ENCODE measurements at places on chromosomes 1 and 21.

DNA sequence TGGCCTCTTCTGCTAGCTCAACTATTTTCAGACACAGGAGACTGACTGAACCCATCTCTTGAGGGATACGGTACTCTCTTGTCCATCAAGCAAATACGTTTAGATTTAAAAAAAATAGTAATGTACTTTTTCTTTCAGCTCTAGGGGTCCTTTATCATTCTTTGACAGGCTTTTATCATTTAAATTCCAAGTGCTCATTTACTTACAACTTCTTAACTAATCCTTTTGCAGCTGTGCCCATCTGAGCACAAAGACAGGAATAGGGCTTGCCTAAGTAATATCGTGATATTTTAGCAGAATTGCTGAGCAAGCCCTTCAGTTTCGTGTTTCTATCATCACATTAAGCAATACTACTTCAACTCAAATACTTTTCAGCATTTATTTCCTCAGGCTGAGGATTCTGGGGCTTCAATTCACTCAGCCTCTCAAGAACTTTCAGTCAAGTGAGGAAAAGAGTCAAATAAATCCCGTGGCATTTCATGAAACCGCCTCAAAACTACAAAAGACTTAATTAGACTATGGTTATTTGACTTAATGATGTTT, 317.6 kb downstream of the BACH1 start:
- no peak for DNase-seq

DNA sequence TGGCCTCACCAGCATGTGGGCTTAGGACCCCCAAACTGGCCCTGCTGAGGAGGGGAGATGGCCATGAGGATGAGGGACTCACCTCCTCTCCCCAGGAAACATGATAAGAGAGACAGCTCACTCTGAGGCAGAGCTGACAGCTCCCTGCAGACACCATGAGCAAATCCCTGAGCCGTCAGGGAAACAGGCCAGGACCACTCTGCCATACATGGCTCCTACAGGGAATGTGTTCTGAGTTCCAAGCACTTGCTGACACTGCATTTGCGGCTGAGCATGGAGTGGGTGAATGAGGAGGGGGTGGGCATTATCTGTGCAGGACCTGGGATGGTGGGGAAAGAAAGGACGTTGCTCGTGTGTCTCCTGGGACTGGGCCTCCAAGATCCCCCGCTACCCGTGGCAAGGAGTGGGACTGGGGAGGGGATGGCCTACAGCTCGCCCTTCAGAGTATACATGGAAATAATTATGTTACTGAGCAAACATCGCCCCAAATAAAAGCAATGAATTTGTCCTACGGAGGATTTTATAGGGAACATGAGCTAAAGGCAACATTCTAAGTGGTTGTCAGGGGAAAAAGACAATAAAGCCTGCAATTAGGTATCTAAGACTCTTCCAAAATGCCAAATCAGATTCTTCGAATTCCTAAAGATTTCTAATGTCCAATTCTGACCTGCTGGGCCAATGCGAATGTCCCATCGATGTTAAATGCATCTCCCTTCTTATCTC, 355.9 kb upstream of the AJAP1 start:
- no peak for DNase-seq

DNA sequence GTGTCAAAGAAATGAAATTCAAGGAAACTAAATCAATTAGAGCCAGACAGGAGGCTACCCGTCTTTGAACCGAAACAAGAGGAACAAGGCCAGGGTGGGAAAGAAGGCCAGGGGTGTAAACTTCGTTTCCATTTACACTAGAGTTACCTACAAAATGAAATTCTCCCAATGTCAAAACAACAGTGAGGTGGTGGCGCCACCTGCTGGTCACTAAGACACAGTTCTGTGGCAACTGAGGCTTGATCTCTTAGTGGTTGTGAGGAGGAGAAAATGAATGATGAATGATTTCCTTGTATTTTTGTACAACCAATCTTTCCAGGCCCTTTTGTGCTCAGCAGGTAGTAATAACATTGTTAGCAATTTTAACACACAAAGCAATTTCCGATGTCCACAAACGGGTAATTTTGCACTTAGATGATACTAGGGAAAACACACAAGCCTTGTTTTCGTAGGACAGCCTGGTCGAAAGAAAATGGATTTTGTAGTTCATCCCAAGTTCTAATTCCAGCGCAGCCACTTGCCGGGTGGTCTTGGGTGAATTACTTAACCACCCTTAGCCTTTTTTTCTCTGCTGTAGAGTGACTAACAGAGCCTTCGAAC, 54.8 kb upstream of the SOD1 start:
- DNase-seq, result no peak

DNA sequence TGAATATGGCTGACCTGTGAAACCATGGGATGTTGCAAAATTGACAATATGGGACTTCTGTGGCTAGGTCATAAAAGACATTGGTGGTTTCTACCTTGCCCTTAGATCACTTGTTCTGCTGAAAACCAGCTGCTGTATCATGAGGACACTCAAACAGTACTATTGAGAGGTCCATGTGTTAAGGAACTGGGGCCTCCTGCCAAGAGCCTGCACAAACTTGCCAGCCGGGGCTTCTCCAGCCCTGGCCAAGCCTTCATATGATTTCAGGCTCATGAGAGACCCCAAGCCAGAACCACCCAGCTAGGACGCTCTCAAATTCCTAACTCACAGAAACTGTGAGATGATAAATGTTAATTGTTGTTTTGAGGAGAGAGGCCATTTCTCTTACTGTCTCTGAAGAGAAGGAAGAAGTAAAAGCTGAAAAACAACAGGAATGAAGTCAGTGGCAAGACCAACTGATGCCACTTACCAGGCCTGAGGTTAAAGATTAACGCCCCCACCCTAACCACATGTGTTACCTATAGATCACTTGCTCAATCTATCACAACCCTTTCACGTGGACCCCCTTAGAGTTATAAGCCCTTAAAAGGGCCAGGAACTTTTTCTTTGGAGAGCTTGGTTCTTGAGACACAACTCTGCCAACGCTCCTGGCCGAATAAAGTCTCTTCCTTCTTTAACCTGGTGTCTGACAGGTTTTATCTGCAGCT, 3.9 kb upstream of the PITHD1 start:
- no peak for DNase-seq

DNA sequence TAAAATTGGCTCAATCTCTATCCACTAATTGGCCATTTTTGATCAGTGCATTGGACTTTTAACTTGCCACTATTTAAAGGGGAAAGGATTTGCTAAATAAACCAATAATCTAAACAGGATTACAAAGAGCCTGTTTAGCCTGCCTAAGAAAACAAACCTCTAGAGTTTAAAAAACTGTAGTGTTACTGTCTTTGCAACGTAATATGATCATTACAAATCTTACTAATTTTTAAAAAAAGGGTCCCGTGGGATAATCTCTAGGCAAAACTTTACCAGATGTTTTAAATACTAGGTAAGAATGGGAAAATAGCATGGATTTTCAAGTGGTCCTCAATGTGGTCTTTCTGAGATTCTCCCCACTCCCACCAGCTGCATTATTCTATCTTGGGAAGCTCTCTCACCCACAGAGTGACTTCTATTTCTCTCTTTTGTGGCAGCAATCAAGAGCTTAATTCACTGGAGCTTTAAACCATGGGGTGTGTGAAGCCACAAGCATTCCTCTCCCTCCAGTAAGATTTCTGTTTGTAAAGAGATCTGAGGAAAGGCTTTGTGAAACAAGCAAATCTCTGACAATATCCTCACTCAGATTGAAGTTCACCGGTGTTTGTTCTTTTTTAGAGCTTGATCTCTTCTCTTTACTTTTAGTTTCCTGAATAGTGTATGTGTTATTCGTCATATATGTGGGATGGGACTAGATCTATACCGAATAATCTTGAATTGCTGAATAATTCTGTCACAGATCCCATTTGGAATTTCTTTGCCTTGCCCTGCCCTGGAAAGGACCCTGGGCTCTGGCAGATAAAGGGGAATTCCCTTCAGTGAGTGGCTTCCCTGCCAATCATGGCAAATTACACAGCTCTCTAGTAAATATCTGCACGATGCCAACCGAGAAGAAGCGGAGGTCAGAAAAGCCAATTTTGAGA, 132.2 kb downstream of the TLR5 start:
- no peak for DNase-seq

GRCh38 chr1:203035111-203036000, 9.1 kb downstream of the PPFIA4 start:
- no peak for DNase-seq

DNA sequence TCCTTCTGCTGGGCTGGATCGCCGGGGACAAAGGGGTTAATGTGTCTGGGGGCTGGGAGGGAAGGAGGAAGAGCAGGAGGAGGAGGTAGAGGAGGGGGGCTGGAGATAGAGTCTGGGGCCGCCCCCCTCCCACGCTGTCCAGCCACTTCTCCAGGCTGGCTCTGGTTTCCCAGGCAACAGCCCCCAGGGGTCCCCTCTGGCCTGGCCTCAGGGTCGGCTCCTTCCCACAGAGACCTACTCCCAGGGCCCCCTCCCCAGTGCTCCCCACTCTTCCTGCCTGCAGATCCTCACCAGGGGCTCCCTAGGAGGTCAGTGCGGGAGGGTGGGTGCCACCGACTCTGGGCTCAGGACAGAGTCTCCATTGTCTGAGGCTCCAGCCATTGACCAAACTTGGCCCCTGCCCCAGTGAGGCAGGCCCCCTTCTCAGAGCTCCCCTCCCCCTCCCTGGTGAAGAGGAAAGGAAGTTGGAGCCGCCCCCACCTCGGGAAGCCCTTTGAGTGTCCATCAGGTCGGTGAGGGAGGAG, 34.1 kb downstream of the ARHGEF10L start:
- no peak for DNase-seq

GRCh38 chr1:156097499-156098178, 15.4 kb upstream of the MEX3A start:
- no peak for DNase-seq

DNA sequence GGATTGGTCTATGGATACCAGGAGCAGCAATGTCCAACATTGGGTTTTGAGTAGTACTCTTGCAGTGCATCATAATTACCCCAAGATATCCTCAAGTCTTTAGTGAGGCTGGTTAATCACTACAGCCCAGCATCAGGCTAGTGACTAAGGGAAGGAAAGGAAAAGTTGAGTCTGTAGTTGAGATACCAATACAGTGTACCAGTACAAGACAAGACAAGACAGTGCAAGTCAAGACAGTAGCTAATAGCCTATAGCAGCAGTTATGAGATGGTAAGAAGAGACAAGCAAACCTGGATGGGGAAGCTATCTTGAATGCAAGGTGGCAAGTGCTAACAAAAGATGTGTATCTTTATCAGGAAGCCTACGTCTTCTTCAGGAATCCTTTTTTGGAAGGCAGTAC, 13.3 kb upstream of the GNG12 start:
- no peak for DNase-seq

DNA sequence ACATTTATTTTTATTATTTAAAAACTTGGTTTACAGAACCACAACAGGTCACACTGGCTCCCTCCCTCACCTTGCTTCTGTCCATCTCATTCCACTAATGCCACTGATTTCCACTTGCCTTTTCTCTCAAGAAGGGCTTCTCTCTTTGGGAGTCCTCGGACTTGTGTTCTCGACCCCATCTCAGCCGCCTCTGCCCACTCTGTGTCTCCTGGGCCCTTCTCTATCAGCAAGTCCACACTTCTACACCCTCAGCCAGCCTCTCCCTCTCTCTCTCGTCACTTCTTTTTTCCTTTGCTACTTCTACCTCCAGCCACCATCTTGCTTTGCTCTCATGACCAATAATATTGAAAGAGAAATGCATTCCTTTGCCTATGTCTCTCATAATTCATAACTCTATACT, 129.4 kb downstream of the HMGB4 start:
- no peak for DNase-seq

DNA sequence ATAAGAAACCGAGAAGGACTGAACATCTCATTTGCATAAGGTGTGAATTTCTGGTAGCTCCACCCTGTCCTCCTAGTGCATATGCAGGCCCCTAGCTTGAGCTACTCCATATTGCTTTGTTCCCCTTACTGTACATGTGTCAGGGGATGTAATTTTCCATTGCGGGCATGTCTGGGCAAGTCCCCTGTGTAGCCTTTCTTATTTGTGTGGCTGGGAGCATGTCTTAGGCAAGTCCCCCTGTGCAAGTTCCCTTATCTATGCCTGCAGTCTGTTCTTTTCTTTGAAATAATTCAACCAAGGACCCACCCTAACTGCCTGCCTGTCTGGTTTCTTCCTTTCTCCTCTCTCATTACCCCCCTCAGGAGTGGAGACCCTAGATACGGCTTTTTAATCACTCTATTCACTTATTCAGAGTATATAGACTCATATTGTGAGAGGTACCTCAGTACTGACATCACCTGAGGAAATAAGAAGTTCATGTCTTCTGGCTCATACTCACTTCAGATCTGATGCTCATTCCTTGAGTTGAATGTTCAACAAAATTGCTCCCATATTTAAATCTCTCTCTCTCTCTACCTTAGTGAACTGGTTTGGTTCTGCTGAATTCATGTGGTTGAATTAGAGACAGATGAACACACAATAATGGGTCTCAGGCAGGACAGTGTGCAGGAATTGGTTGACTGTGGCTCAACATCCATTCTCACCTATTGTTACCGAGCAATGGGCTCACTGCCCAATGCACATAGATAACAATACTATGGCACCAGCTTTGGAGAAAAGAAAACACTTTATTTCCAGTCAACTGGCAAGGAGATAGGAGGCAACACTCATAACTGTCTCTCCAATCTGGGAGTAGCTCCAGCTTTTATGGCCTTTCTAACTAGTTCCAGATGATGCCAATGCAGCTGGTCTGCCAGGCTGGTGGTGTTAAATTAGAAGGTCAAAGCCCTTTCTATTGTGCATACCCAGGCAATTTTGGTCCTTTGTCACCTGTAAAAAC, 27.9 kb upstream of the NPL start:
- no peak for DNase-seq

- DNase-seq, result no peak
These were observed 262.0 kb upstream of the CXADR start for GRCh38 chr21:17250778-17251241.

- no peak for DNase-seq
These were observed 866 bp upstream of the FNDC5 start for GRCh38 chr1:32871364-32872191.

GRCh38 chr1:177116941-177117340, 47.6 kb downstream of the ASTN1 start:
- no peak for DNase-seq

- no peak for DNase-seq
These were observed 40.6 kb downstream of the GJA5 start for GRCh38 chr1:147719711-147720225.

DNA sequence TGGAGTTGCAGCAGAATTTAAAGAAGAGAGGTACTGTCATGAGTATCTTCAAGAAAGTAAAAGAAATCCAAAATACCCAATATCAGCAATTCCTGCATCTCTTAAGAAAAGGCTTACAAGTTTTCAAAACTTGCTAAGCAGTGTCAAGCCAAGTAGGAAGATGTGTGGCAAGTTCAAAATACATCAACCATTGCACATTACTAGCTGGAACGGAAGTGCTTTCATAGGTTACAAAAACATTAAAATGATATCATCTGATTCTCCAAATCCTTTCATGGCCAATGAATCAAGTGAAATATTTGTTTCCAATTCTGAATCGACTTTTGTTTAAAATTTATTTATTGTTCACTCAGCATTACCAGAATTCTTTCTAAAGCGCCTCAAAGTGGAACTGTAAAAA, 5.7 kb upstream of the ABCA4 start:
- DNase-seq, result no peak

- no peak for DNase-seq
These were observed 23.1 kb downstream of the CLDN14 start for GRCh38 chr21:36456729-36457414.

Data from SW 1271 (cell line).